Activated T-cell treated with anti-CD3 and anti-CD28 coated beads for 1 hour (primary cell): ENCODE measurements at places on chromosomes 13 and 19.
A peak's percentile ranks its signal among the peaks of the same experiment; 100 is the strongest.

DNA sequence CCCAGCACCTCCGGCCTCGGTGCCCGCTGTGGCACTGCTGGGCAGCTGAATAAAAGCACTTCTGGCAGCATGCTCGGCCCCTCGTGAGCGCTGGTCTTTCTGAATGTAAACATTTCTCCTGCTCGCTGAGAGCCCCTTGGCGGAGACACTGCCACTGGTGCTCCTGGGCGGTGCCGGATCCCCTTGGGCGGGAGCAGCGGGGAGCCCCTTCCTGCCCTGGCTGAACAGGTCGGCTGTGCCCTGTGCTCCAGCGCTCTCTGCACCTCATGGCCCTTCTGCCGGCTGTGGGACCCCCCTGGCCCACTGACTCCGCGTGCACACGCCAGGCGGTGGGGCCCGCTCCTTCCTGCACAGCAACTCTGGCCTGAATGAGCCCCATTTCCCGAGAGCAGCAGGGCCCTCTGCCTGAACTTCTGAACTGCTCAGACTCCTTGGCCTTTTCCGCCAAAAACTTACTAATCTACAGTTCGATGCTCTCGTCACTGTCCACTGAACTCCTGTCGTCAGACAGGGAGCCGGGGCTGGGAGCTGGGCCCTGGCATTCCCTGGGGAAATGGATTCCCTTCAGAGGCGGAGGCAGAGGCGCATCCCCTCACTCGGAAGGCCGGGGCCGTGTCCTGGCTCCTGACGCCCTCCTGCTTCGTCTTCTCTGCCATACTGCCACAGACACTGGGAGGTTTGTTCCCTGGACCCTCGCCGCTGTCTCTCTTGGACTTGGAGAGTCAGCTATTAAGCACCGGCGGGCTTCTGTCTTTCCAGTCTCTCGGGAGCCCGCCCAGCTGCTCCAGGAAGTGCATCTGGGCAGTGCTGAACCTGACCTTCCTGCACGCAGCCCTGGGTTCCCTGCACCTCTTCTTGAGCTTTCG lies 14.2 kb downstream of the RB1 start:
- DNase-seq, result no peak

DNA sequence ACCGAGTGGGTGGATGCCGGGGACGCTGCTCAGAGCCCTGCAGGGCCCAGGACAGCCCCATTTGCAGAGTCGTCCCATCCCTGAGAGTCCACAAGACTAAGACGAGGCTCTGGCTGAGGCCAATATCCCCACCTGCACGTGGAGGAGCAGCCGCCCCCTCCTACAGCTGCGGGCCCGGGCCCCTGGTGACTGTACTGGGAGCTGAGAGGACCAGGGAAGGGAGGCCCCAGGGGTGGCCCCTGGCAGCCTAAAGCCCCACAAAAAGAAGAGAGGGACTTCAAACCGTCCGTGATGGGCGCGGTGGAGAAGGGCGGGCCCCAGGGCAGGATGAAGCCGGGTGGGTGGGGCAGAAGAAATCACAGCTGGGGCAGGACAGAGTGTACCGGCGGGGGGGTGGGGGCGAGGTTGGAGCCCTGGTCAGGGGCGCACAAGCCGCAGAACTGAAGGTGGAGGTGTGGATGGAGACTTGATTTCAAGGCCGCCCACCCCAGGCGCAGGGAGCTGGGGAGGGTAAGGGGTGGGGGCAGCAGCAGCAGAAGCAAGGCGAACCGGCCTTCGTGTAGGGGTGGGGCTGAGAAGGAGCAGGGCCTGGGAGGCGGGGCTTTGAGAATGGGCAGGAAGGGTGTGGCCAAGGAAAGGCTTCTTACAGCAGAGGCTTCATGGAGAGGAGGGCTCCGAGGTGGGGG lies 12.9 kb downstream of the CFD start:
- peak; percentile 78 for DNase-seq

GRCh38 chr19:16197188-16197621 lies 506 bp upstream of the AP1M1 start:
- DNase-seq, result no peak

DNA sequence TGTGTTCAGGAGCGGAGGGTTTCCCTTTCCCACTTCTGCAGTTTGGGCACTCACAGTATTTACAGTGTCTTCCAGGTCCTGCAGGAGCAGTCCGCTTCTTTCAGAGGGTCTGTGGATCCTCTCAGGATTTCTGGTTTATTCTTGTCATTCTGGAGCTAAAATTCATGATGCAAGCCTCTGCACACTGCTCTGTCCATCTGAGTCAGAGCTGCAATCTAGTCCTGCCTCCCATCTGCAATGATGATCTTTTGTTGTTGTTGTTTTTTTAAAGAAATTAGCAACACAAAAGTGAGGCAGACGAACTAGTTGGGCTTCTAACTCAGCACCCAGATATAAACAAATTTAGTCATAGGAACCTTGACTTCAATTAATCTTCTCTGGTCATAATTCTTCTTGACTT lies 86.5 kb downstream of the DLEU7 start:
- no peak for DNase-seq

DNA sequence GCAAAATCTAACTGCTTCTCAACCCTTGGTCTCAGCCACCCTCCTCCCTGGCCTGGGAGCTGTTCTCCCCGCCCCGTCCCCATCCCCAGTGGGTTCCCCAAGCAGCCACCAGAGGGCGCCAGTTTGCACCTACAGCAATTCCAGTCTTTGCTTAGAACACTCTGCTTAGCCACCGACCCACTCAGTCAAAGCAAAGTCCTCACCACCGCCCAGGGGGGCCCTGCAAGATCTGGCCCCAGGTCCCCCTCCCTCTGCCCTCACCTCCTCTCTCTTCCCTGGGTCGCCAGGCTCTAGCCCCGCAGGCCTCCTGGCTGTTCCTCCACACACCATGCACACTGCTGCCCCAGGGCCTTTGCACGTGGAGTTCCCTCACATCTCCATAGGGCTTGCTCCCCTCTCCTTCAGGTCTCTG lies 12.4 kb downstream of the TMEM143 start:
- DNase-seq, result peak; percentile 82

DNA sequence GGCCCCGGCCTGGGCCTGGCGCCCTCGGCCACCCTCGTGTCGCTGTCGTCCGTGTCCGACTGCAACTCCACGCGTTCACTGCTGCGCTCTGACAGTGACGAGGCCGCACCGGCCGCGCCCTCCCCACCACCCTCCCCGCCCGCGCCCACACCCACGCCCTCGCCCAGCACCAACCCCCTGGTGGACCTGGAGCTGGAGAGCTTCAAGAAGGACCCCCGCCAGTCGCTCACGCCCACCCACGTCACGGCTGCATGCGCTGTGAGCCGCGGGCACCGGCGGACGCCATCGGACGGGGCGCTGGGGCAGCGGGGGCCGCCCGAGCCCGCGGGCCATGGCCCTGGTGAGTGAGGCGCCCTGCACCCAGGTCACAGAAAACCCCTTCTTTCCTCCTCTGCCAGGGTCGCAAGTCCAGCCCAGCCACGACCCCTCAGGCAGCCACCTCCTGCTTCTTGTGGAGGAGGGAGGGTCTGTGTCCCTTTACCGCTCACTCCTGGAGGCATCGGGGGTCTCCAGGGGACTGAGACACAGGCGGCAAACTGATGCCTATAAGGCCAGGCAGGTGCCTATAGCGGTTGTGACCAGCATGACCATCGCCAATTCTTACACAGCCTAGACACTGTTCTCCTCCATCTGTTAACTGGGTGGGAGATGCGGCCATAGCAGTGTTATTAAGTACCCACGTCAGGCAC lies 4.2 kb downstream of the TTC9B start:
- DNase-seq, result no peak

DNA sequence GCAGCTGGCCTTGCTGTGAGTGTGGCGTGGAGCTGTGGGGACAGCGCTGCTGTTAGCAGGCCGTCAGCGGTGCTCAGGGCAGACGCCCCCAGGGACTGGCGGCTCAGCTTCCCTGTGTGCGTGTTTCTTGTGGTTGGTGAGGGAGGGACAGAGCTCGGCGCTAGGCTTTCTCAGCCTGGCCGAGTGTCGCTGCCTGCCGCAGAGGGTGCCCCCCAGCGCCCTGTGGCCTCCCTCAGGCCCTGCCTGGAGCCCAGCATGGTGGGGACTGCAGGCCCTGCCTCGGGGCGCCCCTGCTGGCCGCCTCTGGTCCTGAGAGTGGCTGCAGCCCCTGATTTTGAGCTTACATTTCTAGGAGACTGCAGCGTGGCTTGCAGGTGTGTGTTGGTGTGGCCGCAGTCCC lies 35.5 kb downstream of the DOT1L start:
- no peak for DNase-seq

DNA sequence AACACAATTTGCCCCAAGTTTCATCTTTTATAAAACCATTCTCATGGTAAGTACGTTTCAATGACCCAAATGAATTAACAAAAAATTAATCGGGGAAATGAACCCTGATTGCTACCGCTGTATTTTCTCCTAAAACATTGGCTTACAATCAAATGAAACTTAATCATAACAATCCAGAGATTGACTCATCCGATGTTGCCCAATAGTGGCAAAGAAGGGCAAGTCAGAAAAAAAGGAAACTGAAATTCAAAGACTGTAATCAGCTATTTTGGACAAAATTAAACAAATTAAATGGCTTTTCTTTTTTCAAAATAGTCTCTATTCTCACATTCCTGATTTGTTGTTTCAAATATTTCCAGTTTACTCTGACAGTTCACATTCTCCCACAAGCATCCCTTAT lies 3.9 kb upstream of the ACOD1 start:
- no peak for DNase-seq

DNA sequence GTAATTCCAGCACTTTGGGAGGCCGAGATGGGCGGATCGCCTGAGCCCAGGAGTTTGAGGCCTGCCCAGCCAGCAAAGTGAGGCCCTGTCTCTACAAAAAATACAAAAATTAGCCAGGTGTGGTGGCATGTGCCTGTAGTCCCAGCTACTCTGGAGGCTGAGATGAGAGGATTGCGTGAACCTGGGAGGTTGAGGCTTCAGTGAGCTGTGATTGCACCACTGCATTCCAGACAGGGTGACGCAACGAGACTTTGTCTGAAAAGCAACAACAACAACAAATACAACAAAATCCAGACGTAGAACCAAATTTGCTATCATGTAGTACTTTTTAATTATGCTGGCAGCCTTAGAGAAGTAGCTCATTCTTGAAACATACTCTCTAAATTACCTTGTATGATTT lies 277.1 kb downstream of the KLF5 start:
- DNase-seq, result no peak

DNA sequence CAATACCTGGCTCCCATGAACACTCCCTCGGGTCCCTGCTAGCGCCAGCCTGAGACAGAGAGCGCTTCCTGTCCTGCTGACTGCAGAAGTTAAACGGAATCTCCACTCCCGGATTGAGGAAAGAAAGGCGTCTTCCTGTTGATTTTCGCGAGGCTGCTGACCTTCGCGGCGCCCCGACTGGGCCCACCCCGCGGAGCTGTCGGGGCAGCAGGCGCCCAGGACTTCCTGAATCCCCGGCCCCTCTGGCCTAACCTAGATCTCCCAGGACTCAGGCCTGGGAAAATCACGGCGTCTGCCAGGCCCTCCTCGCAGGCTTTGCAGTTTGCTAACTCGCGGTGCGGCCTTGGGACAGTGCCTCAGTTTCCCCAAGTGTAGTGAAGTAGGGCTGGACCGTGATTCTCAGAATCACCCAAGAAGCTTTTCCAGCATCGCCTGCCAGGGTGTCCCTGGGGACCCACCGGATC lies 108.8 kb downstream of the KCTD15 start:
- DNase-seq, result no peak

DNA sequence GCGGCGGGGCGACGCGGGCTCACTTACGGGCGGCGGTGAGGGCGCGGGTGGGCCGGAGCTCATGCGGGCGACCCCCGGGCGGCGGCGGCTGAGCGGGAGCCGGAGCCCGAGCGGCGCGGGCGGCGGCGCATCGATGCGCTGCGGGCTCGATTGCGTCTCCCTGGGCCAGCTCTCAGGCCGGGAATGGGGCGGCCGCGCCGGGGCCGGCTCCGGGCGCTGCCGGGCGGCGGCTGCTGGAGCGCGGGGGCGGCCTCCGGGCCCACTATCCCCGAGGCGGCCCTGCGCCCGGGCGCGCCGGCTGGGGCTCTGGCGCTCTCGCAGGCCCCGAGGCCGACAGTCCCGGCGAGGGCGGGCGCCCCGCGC lies 1.4 kb upstream of the TSHZ3 start:
- no peak for DNase-seq

GRCh38 chr19:46192992-46193650 lies 36.4 kb upstream of the IGFL1 start:
- DNase-seq, result no peak

GRCh38 chr13:77353995-77354394 lies 27.1 kb upstream of the MYCBP2 start:
- DNase-seq, result no peak

GRCh38 chr19:42455621-42456081 lies 12.9 kb upstream of the CXCL17 start:
- DNase-seq, result no peak

GRCh38 chr13:74575729-74576125 lies 441.5 kb upstream of the KLF12 start:
- DNase-seq, result peak; percentile 31

DNA sequence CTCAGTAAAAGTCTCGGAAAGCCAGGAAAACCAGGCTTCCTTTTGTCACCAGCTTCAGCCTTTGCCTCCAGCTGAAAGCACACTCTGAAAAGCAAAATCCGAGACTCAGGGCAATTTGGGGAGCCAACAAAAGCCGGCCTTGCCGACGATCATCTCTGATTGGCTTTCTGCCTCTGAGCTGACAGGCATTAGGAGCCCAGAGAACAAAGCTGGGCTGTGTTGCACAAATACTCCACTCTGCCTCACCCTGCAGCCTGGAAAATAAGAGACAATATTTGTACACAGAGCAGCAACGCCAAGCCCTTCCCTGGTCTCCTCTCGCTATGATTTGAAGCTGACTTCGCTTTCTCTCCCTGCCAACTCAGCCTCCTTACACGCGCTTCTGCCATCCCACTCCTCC lies 46.9 kb downstream of the CACNA1A start:
- DNase-seq, result no peak

DNA sequence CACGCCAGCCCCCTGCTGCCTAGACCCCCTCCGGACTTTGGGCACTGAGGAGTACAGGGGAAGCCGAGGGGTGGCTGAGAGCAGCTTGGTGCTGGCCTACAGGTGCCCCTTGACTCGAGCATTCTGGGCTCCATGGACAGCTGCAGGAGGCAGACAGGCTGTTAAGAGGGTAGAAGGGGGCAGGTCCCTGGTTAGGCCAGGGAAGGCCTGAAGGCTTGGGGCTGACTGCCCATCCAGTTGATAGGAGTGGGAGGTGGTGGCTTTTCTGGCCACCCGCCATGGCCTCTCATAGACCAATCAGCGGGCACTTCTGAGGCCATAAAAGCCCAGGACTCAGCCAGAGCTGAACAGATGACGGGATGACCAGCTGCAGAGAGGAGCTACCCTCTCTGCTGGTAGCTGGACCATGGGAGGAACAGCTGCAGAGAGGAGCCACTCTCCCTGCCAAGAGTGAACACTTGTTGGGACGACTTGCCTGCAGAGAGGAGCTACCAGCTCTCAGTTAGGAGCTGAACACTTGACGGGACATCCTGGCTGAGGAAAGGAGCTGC lies 10.7 kb upstream of the SUPT20H start:
- no peak for DNase-seq

DNA sequence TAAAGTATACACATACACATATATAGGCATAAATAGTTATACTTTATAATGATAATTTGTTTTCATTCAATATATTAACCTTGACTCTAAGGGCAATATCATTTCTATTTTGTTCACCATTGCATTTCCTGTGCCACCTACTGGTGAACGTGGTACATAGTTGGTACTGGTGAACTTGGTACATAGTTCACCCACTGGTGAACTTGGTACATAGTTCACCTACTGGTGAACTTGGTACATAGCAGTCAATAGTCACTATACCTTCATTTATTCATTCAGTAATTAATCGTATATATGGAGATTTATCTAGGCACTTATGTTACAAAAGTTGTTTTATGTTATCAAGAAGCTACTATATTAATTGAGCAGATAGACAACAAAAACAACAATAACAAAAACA lies 172.6 kb upstream of the ATXN8OS start:
- DNase-seq, result no peak
